Right lung (tissue), 10 donors: ENCODE measurements at places on chromosomes 2 and 18. TPM values are rescaled to one million over a fixed set of nuclear protein-coding genes. Genes with fewer than 3 reads are reported as not detected.

DNA sequence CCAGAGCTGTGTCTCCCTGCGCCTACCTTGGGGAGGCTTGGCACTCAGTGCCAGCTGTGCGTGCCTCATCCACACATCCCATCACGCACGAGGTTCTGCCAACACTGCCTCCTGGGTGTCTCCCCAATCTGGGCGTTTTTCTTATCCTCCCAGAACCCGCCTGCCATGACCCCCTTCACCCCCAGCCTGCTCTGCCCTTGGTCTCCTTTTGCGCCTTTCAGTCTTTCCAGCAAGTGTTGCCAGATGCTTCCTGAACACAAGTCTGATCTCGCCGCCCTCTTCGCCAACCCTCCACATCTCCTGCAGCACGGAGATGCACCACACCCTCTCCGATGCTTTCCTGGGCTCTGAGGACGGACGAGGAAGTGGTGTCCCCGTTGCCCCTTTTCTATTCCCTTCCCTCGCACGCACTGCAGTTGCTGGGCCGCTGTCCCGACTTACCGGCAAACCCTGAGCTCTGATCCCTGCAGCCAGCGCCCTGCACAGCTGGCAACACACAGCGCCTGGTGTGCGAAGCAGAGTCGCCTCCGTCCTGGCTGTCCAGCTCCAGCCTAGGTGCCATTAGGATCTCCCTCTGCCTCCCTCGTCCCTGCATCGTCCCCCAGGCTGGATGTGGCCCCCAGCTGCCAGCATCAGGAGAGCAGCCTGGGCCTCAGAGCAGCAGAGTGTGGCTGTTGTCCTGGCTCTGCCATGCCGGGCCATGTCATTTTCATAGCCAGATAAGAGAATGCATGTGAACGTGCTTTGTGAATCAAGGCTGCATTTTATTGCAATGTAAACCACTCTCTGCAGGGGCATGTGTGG, 22.6 kb upstream of the ALLC start:
- no peak for DNase-seq

Gene SERPINB3
- not detected for polyA plus RNA-seq

- DNase-seq, result no peak
These were observed 144.7 kb upstream of the ITGA4 start for GRCh38 chr2:181312515-181312927.

- DNase-seq, result peak; percentile 83
These were observed 211.9 kb downstream of the AGPS start for GRCh38 chr2:177604271-177605065.

Gene PRSS56
- 0.13 TPM for polyA plus RNA-seq

GRCh38 chr2:27262379-27263286, at the start of gene SLC30A3:
Gene SLC30A3, minus strand, starts transcription at chr2:27263047. Its CDS starts 141 bp downstream, at chr2:27262906.
- no peak for DNase-seq

Gene RAX
- polyA plus RNA-seq, result not detected
